ENCODE measurements at places on chromosomes 4 and X. TPM values are rescaled to one million over a fixed set of nuclear protein-coding genes. Genes with fewer than 3 reads are reported as not detected.

DNA sequence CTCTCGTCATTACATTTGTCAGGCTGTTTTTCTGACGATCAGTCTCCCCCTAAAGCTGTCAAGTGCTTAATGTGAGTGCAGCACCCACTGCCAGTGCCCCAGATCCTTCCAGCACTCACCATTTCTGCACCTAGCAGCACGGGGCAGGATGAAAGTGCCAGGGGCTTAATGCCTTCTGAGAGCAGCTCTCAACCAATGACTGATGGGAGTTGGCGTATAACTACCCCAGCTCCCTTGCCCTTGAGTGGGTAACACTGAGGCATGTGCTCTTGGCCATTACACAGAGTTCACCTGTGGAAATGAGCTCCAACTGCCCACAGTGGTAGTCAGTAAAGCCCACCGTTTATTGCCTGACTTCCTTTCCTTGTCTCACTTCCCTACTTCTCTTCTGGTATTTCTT is 226.2 kb upstream of the BCOR start:
- DNase-seq, result no peak

GRCh38 chr4:77145842-77146185 is 11.2 kb upstream of the CCNG2 start:
- no peak for DNase-seq

The PDHA1 gene
- total RNA-seq, result 135 TPM

- peak; percentile 17 for DNase-seq
These were observed 1.3 kb downstream of the CAMK2D start for GRCh38 chr4:113760094-113760794.

GRCh38 chr4:146592019-146592418 is 46.7 kb upstream of the POU4F2 start:
- no peak for DNase-seq

All from Daoy (cell line).